ENCODE measurements at places on chromosomes 5 and 9. TPM values are rescaled to one million over a fixed set of nuclear protein-coding genes. Genes with fewer than 3 reads are reported as not detected.

DNA sequence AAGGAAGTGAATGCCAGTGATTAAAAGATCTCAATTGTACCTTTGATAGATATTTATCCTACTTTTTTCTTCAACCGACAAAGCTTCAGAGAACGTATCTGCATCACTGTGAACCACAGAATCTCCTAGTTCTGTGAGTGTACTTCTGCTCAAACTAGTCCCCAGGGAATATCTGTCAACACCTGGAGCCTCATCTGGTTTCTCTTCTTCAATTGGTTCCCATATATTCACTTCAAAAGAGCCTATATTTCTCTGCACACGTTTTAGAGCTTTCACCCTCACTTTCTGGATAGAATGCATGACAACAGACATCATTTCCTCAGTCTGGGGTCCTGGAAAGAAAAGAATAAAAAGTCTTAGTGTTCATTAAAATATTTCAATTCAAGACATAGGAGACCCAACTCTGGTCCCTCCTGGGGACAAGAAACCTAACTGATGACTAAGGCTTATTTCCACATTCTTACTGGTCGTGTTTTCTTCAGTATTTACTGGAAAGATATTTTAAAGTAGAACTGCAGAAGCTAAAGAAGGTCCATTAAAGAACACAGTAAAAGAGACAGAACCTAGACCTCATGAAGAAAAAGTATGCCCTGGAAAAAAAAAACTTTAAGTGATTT is 64.3 kb downstream of the CPLANE1 start:
- H3K4me1 ChIP-seq = peaks cover 6% of the 10 kb centered on the region
- no peak overlapping the region for H3K4me3 ChIP-seq
- H3K27me3 ChIP-seq = no peaks in the 10 kb centered on the region
- no peak overlapping the region for H3K27ac ChIP-seq

DNA sequence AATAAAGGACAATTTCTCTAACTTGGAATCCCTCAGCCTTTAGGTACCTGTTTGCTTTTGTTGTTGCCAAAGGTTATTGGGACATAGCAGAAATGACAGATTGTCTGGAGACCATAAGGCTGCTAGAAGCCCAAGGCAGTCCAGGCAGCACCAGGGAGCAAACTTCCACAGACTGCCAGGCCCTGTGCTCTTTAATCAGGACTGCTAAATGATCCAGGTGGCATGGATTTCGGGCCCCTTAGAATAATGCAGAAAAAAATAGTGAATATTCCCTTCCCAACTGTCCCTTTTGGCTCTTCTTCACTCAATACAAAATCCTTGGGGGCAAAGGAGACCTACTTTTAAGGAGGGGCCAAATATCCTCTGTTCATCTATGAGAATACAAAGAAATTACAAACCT is 73.9 kb downstream of the GABRA1 start:
- no peaks in the 10 kb centered on the region for H3K27me3 ChIP-seq
- no peak overlapping the region for H3K27ac ChIP-seq
- H3K4me3 ChIP-seq = no peak overlapping the region
- H3K4me1 ChIP-seq = no peaks in the 10 kb centered on the region
- DNase-seq = no peak

DNA sequence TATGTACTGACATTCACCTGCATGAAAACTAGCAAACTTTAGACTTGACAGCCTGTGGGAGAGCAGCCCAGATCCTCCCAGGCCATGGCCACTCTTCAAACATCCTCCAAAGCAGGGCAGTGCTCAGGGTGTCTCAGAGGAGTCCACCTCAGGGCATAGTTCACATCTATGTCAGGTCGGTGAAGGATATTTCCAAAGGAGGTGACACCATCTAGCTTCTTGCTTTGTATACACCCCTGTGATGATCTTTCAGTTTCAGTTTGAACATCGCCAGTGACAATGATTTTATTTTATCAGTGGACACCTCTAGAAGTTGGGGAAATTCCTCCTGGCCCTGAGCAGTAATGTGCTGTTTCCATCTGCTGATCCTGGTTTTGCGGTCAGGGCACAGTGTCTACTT is 20.1 kb downstream of the CDK20 start:
- H3K4me1 ChIP-seq = no peaks in the 10 kb centered on the region
- no peak overlapping the region for H3K27ac ChIP-seq
- H3K27me3 ChIP-seq = peaks cover 27% of the 10 kb centered on the region
- H3K4me3 ChIP-seq = no peak overlapping the region

- H3K4me3 ChIP-seq = peak overlapping the region; percentile 74
- peaks cover 16% of the 10 kb centered on the region for H3K27me3 ChIP-seq
- peaks cover 24% of the 10 kb centered on the region for H3K4me1 ChIP-seq
Observed at GRCh38 chr5:93622240-93622885, 39.3 kb downstream of the NR2F1 start.

DNA sequence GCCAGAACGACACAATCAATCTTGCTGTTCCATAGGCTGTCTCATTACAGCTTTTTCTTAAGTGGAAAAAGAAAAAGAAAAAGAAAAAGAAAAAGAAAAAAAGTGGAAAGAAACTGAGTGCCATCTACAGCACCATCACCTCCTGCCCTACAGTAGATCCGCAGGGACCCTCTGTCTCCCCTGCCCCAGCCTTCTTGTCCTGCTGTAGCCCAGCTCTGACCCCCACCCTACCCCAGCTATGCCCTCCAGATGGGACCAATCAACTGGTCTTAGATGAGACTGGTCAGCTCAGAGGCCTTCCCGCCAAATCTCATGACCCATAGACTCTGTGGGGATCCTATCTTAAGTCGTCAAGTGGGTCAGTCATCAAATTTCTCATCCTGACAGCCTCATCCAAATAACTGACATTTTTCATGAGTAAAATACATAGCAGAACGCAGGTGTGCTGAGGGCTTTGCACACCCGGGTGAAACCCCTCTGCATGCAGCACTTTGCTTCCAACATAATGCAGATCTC is 34.8 kb downstream of the TSPAN17 start:
- no peaks in the 10 kb centered on the region for H3K4me1 ChIP-seq
- H3K27me3 ChIP-seq = peaks cover 65% of the 10 kb centered on the region
- no peak overlapping the region for H3K27ac ChIP-seq
- H3K36me3 ChIP-seq = peaks cover 4% of the 10 kb centered on the region
- no peak overlapping the region for H3K4me3 ChIP-seq

- H3K27ac ChIP-seq = no peak overlapping the region
- H3K27me3 ChIP-seq = no peaks in the 10 kb centered on the region
- no peak for DNase-seq
- H3K4me1 ChIP-seq = peaks cover 13% of the 10 kb centered on the region
- H3K36me3 ChIP-seq = no peaks in the 10 kb centered on the region
Observed at GRCh38 chr5:140355546-140355945, 4.4 kb upstream of the SLC4A9 start.

DNA sequence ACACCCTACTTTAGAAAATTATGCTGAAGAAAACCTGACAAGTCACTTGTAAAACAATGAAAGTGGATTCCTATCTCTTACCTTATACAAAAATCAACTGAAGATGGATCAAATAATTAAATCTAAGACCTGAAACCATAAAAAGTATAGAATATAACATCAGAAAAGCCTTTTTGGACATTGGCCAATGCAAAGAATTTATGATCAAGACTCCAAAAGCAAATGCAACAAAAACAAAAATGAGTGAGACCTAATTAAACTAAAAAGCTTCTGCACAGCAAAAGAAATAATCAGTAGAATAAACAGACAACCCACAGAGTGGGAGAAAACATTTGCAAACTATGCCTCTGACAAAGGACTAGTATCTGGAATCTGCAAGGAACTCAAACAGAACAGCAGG is 303.0 kb upstream of the CDH9 start:
- DNase-seq = no peak
- H3K4me1 ChIP-seq = no peaks in the 10 kb centered on the region

DNA sequence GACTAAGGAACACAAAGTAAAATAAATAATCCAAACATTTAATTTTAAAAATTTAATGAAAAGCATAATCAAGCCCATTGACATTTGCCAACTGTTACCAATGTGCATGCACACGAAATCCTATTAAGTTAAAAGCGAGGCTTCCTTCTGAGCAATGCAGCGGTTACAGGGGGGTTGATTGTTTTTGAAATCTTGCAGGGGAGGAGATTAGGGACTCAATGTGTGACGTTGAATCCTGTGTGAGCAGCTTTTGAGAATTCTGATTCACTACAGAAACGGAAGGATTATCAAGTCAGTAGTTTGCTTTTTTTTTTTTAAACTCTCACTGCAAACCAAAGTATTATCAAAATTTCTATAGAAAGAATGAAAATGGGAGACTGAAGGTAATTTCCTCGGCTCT is 109.5 kb downstream of the PRKACG start:
- no peak for DNase-seq
- no peaks in the 10 kb centered on the region for H3K36me3 ChIP-seq
- no peak overlapping the region for H3K4me3 ChIP-seq

DNA sequence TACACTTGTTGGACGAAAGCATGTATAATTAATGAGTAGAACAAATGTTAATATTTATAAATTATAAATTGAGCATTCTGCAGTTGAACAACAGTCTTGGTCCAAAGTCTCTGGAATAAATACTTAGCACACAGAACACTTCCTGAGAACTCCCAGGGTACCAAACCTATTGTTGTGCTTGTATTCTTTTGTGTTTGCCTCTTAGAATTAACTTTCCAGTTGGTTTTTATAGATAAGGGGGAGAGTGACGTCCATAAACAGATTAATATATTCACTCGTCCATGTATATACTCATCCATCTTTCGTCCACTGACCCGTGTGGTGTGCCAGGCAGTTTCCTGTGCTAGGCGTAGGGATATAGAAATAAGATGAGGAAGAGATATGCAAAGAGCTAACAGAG is 62.3 kb upstream of the TGFBR1 start:
- H3K27me3 ChIP-seq = no peaks in the 10 kb centered on the region
- H3K27ac ChIP-seq = no peak overlapping the region
- H3K4me1 ChIP-seq = peaks cover 42% of the 10 kb centered on the region
- no peak overlapping the region for H3K4me3 ChIP-seq

DNA sequence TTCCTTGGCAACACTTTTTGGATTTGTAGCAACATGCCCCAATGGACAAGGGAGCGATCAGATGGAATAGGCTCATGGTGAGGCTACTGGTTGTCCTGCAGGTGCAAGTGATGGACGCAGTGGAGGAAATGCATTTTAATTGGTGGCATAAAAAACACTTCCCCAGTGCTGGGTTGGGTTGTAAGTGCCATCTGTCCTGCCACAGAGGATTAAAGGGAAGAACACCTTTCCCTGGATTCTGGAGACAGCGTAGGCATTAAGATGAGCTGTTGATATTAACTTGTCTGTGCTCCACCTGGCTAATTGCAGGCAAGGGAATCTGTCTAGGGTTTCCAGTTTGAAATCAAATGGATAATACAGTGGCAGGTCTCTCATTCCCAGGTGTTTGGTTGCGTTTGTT is 173.4 kb downstream of the ZNF462 start:
- no peak for DNase-seq
- peaks cover 57% of the 10 kb centered on the region for H3K27me3 ChIP-seq
- H3K36me3 ChIP-seq = peaks cover 4% of the 10 kb centered on the region
- H3K27ac ChIP-seq = no peak overlapping the region
- no peak overlapping the region for H3K4me3 ChIP-seq

DNA sequence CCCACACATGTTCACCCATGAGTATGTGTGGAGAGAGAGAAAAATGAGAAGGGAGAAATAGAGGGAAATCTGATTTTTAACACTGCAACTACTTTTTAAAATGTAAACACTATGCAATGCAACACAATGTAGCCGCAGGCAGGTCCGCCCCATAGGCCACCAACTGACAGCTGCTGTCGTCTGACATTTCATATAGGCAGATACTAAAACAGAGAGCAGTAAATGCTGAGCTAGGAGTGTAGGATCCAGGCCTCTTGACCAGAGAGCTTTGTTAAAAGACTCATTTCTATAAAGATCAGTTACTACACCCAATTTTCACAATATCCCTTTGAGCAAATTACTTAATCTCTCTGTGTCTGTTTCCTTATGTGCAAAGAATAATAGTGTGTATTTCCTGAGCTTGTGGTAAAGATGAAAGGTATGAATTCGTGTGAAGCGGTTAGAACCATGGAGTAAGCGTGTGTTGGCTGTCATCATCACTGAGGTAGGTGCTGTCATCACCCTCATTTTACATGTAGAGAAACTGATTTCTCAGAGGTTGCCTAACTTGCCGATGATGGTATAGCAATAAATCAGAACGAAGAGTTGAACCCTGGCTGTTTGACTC is 55.2 kb upstream of the PDE8B start:
- peak; percentile 15 for DNase-seq
- H3K4me3 ChIP-seq = peak overlapping the region; percentile 12
- H3K4me1 ChIP-seq = peaks cover 30% of the 10 kb centered on the region
- H3K27me3 ChIP-seq = peaks cover 7% of the 10 kb centered on the region
- no peak overlapping the region for H3K27ac ChIP-seq

DNA sequence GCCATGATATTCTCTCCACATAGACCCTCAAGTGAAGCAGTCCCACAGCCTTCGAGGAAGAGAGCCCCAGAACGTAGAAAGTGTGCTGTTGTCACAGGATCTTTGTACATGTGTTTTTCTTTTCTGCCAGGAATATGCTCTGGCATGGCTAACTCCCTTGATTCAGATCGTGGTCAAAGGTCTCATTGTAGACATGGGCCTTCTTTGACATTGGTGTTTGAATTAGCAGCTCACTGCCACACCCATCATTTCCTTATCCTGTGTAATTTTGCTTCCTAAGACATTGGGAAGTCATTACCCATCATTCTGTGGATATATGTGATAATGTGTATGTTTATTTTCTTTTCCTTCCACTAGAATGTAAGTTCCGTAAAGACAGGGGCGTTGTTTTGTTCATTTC is 25.5 kb downstream of the MTRR start:
- peaks cover 25% of the 10 kb centered on the region for H3K4me1 ChIP-seq
- no peak for DNase-seq
- no peaks in the 10 kb centered on the region for H3K27me3 ChIP-seq
- no peak overlapping the region for H3K27ac ChIP-seq

DNA sequence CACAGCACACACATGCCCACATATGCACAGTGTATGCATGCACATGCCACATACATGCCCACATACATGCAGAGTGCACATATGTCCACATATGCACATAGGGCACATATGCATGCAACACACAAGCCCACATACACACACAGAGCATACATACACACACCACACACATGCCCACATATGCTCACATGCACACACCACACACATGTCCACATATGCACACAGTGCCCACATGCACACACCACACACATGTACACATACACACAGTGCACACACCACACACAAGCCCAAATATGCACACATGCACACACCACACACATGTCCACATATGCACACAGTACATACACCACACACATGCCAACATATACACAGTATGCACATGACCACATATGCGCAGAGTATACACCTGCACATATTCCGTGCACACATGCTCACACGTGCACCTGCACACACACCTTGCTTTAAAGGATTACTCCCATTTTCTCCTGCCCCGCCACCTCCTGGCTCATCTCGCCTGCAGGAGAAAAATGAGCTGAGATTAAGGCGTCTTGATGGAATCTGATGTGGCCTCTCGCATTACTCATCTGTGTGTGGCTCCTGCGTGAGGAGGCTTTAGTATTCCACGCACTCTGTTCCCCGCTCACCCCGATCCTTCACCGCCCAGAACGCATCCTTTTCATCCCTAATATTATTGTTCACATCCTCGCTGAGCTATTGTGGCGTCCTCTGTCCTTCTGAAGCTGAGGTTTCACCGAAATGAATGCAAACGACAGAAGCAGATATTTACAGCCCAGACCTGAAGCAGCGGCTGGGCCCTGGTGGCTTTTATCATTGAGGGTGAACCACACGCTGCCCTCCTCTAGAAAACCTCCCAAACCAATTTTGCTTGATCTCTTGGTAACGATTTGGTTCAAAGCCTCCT is 182.7 kb downstream of the OLFM1 start:
- no peak overlapping the region for H3K27ac ChIP-seq
- H3K36me3 ChIP-seq = no peaks in the 10 kb centered on the region
- H3K4me3 ChIP-seq = no peak overlapping the region
- no peaks in the 10 kb centered on the region for H3K4me1 ChIP-seq

Gene OR13C2
- total RNA-seq = not detected

Gene FGFR4
- total RNA-seq = 0.62 TPM

Gene PCDHB2
- total RNA-seq = not detected

Gene C9orf153
- 0.21 TPM for total RNA-seq

Gene SPATA31C1
- total RNA-seq = not detected

Gene SPATA31D4
- not detected for total RNA-seq

Gene NHP2
- total RNA-seq = 112 TPM

Gene PAPPA
- not detected for total RNA-seq

Measured in activated T-cell treated with anti-CD3 and anti-CD28 coated beads, Interleukin-2, amount 50 U/mL, for 72 hours (primary cell).